ENCODE measurements at places on chromosomes 4 and X.

GRCh38 chr4:90183254-90183653, 56.1 kb downstream of the CCSER1 start:
- DNase-seq, result no peak

GRCh38 chrX:47687263-47687662, 28.3 kb upstream of the UXT start:
- DNase-seq, result no peak

DNA sequence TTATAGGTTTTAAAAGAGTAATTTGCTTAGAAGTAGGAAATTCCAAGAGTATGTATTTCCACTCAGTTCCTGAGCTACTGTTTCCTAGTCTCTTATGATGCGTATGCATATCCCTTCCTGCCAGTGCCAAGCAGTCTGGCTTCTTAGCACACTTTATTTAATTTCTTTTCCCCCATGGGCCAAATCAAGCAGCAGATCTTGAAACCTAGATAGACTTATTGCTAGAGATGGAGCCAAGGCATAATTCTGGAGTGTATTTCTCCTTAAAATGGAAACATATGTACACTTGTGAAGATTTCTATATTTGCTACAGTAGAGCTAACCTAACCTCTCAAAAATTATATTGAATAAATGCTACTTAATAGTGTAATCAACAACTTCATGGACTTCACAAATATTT, 2337.6 kb downstream of the PCDH7 start:
- no peak for DNase-seq

DNA sequence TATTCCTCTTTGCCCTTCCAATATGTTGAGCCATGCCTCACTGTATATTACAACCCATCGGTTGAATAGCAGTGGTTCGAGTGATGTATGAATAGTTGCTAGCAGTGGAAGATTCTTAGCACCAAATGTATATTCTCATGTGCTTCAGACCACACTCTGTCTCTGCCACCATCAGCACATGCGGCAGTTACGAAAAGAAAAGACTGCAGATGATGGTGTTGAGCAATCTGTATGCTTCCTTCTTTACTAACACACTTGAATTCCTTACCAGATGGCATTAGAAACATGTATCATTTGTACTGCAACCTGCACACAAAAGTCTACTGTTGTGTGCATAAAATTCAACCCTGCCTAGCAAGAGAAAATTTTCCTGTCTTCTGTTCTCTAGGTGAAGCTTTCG, 214.6 kb downstream of the ENOX2 start:
- DNase-seq, result no peak

- DNase-seq, result no peak
Measured at GRCh38 chr4:127783026-127783769, 1.1 kb downstream of the HSPA4L start.

DNA sequence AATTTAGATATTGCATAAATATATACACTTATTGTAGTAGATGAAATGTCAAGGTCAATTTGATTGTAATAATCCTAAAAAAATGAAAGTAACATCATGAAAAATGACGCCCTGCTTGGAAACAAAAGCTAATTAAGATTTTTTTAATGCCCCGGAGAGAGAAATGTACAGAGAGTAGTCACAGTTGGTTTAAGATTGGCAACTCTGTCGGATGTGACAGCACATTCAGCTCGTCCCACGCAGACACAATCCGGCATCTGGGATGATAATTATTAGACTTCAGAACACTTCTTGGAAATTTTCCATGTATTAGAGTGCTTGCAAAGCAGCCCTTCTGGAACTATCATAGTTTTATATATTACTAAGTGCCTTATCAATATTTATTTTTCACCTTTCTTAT, 478.0 kb downstream of the PDHA2 start:
- no peak for DNase-seq

GRCh38 chrX:39238006-39238405, 436.7 kb downstream of the MID1IP1 start:
- DNase-seq, result no peak

DNA sequence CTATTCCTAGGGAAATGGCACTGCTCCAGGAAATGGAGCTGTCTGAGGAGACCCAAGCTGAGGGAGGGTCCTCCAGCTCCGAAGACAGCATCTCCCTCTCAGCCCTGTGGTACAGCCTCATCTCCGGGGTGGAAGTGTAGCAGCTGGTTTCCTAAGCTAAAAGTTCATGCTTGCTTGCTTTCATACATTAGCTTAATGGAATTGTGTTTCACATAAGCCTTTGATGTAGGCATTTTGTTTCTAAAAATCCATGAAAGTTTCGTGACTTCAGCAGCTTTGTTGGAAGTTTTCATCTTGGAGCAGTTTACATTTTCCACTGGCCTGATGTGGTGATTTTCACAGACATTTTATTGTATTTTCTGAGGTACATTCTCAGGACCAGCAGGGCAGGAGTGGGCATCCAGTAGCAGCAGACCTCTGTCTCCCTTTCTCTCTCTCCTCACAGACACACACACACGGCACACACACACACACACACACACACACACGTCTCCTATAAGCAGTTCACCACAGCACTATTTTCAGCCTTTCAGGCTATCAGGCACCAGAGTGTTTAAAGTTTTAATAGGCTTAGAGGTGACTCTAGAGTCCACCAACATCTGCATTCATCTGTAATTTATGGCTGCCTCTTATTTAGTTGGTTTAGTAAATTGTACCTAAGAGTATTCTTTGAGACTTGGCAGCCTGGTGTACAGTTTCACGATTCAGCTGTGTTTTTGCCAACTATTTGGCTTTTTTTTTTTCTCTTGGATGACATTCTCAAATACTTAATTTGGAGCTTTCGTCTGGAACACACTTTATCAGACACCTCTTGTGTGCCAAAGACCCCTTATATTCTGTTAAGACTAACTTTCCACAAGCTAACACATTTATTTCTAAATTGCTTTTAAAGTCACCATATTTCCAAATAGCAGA, 225.8 kb upstream of the SFRP2 start:
- no peak for DNase-seq

GRCh38 chrX:13376857-13377549, 57.1 kb upstream of the ATXN3L start:
- DNase-seq, result no peak

DNA sequence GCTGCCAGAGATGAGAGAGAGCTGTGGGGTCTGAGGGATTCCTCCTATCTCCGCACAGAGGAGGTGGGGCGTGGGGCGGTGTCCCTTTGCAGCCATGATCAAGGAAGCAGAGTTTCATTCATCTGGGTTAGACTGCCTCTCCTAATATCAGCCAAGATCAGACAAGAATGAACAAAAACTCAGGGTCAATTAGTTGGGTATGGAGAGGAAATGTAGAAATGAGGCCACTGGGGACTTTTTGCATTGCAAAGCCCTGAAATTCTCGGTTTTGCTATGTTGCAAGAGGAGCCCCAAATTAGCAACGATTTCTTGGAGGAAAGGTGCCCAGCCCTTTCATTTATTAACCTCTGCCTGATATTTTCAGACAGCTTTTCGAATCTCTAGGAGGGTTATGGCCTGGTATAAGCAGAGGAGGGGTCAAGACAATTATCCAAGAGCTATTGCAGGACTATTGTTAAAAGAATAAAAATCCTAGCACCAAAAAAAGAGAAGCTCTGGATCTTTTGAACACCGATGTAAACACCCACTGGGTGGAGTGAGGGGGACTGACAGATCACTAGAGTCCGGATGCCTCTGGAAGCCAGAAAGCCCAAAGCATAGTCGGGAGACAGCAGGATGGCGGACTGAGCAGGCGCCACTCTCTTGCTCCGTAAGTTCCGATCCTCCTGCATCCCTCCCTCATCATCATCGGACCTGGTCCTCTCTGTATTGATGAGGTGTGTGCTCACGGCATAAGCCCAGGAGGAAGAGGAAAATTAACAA, 34.4 kb upstream of the ACSL1 start:
- DNase-seq, result no peak

DNA sequence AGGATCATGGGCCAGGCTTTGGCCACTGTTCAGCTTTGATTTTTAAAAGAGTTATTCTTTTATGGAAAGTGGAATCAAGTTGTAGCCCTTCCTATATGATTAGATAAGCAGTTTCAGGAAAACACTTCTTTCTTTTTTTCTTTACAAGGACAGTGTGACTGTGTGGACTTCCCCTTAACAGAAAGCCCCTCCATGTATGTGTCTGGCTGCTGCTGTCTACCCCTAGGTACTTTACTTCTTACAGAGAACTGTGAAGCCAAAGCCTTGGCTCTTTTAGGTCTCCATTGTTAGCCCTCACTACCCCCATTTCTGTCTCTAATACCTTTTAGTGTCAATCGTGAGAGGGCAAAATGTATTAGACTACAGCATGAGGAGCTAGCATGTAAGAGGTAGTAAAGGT, 19.1 kb downstream of the VSIG1 start:
- DNase-seq, result no peak

DNA sequence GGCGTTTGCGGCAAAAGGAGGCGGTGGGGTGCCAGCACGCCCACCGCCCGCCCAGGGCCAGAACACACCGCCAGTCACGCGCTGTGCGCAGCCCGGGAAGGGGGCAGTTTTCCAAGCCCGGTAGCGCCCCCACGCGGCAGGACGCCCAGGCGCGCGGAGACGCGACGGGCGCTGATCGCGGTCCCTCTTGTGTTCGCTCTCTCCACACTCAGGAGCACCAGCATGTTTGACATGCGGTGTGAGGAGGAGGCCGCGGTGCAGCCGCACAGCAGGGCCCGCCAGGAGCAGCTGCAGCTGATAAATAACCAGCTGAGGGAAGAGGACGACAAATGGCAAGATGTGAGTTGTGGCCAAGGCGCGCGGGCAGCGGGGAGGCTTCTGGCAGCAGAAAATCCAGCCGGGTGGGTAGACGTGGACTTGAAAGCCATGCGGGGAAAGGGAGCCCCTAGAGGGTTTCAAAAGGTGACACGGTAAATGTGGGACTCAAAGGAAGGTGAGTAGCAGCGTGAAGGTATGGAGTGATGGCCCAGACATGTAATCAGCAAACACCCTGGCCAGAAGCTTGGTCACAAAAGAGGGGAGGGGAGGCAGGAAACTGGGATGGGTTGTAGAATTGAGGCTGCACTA, 104.1 kb downstream of the PHOX2B start:
- DNase-seq, result no peak

DNA sequence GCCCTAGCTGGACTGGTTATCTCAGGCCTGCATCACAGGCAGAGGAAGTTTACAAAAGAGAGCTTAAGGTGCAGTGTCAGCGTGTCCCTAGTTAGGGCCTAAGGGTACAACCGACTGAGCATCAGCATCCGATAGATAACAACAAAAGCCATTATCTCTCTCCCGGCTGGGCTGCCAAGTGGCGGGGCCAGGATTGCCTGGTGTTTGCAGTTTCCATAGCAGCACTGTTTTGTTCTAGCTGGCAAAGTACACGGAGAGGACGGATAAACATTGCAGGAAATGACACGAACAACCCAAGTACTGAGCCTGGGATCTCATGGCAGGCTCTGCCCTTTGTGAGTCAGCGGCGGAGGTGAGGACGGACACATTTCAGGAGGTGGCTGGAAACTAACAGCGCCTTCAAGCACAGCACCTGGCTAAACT, 104.7 kb upstream of the NOCT start:
- DNase-seq, result no peak

GRCh38 chr4:184766446-184766845, 32.5 kb upstream of the CENPU start:
- DNase-seq, result no peak

GRCh38 chr4:84887824-84888223, 78.7 kb downstream of the WDFY3 start:
- DNase-seq, result no peak

DNA sequence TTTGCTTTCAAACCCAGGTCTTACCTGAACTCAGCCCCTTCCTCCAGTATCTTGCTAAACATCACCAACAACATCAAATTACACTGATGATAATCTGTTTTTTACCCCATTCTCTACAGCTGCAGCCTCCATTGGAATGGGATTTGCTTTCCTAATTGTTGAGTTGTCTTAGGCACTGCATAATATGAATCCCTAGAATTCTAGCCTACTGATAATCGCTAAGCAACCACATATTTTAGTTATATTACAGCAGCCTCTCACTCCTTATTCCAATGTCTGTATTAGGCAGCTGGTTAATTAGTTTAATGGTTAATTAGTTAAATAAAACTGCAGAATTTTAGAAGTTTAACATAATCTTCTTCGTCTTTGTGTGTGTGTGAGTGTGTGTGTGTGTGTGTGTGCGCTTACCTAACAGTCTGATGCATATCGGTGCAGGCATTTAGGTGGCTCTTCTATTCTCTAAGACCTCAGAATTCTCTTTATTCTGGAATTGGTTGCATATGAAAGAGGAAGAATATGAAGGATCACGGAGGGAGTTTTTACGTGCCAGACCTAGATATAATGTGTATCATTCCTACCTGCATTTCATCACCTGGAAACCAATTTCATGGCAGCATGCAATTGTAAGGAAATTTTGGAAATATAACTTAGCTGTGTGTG, 5.3 kb upstream of the COMMD8 start:
- DNase-seq, result no peak

GRCh38 chr4:99986792-99987191, 36.7 kb upstream of the H2AZ1 start:
- DNase-seq, result no peak

GRCh38 chr4:147578051-147578476, 39.1 kb upstream of the TMEM184C start:
- no peak for DNase-seq

GRCh38 chrX:103518571-103518970, 718 bp downstream of the RAB40A start:
- DNase-seq, result no peak

DNA sequence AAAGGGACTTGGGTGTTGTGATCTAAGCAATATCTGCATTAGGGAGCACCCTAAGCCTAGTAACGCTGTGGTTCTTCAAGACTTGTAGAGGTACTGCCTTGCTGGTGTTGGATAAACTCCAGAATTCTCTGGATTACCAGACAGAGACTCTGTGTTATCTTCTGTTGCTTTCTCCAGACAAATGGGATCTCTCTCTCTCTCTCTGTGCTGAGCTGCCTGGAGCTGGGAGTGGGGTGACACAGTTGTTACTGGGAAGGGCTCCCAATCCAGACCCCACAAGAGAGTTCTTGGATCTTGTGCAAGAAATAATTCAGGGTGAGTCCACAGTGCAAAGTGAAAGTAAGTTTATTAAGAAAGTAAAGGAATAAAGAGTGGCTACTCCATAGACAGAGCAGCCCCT, 48.8 kb downstream of the MCUB start:
- DNase-seq, result no peak

DNA sequence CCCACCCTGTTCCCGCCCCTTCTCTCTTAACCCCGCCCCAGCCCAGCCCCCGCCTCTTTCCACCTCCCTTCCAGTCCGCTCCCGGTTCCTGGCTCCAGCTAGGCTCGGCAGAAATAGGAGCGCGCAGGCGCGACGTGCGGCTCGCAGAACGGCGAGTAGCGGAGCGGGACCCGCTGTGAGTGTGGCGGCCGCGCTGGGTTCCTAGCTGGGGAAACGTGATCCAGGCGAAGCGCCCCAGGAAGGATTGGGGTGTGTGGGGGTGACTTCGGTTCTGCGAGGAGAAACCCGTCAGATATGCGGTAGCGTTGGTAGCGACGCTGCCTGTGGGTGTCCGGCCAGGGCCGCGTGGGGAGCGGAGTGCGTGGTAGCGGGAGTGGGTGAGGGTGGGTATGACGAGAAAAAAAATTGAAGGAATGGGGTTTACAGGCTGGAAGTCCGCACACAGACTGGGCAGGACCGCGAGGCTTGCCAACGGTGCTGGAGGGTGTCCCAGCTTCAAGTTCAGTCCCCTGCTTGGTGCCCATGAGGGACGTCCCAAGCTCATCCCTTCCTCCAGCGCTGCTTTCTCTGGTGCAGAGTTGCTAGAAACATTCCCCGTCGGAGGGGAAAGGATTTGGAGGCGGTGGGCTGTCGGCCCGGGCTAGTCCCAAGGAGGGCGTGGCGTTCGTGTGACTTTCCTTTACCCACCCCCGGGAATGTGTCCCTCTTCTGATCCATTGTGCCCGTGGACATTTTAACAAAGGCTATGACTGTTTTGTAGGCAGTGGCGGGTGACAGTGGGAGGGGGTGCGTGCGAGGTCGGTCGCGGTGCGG, at the start of gene PRRG1:
Gene PRRG1, plus strand, starts transcription at position 144 of the 813 bp plus-strand sequence. CDS start 56,886 bp downstream, outside the sequence.
- no peak for DNase-seq
